ENCODE measurements at places on chromosomes 6 and 20. TPM values are rescaled to one million over a fixed set of nuclear protein-coding genes. Genes with fewer than 3 reads are reported as not detected.

TMX4 gene
- 46.7 TPM for total RNA-seq

C6orf163 gene
- total RNA-seq: 2.6 TPM

SNAP91 gene
- not detected for total RNA-seq

OR12D1 gene
- not detected for total RNA-seq

KCNG1 gene
- 0.82 TPM for total RNA-seq

CRISP2 gene
- total RNA-seq: not detected

RFX6 gene
- not detected for total RNA-seq

REV3L gene
- 23.1 TPM for total RNA-seq

QRSL1 gene
- total RNA-seq: 13.8 TPM

POPDC3 gene
- not detected for total RNA-seq

CD40 gene
- total RNA-seq: 5.9 TPM

- DNase-seq: no peak
Measured at GRCh38 chr20:10059006-10059405, 24.2 kb downstream of the ANKEF1 start.

DNA sequence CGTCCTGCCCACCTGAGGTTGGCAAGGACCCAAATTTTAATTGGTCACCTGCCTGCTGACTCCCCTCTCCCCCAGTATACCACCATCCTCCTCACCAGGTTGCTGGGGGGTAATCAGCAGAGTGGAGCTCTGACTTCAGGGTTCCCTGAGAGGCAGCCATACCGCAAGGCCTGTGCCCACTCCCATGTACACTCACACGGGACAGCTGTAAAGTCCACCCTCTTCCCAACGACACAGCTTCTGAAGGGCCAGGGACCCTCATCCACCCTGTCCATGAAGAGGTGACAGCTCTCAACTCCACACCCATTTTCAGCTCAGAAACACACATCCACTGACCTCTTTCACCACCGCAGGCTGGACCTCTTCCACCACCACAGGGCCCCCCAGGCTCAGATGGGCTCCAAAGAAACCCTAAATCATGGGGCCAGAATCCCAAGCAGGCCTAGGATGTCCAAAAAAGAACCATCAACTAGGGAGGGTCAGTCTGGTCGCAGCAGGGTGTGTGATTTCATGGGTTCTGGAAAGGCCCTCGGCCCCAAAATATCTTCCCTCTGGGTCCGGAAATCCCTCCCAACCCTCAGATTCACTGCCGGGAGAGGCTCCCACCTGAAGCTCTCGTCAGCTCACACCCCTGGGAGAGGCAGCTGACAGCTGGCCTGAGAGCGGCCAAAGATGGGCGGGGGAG, 30.0 kb downstream of the TFEB start:
- DNase-seq: no peak

- DNase-seq: no peak
Measured at GRCh38 chr6:97294451-97294850, 11.4 kb upstream of the MMS22L start.

- DNase-seq: no peak
Measured at GRCh38 chr6:87277123-87277522, 45.3 kb upstream of the SMIM8 start.

- peak; percentile 59 for DNase-seq
Measured at GRCh38 chr6:44237813-44238433, 9.0 kb upstream of the HSP90AB1 start.

DNA sequence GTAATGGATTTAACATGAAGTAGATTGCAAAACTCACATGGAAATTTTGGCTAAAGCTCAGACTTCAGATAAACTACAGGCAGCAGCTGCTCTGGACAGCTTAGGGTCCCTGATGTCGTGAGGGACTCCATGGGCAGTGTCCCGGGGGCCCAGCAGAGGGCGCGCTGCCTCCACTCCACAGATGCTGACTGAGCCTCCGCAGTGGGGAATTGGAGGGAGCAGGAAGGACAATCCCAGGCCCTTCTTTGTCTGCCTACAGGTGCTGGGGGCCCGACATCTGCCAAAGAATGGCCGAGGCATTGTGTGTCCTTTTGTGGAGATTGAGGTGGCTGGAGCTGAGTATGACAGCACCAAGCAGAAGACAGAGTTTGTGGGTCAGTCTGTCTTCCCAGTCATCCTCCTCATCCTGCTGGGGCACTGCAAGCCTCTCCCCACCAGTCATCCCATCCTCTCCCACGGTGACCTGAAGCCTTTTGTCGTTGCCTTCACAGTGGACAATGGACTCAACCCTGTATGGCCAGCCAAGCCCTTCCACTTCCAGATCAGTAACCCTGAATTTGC, 35.9 kb downstream of the PLCG1 start:
- DNase-seq: peak; percentile 55

GRCh38 chr6:491233-491632, 99.7 kb downstream of the IRF4 start:
- no peak for DNase-seq

DNA sequence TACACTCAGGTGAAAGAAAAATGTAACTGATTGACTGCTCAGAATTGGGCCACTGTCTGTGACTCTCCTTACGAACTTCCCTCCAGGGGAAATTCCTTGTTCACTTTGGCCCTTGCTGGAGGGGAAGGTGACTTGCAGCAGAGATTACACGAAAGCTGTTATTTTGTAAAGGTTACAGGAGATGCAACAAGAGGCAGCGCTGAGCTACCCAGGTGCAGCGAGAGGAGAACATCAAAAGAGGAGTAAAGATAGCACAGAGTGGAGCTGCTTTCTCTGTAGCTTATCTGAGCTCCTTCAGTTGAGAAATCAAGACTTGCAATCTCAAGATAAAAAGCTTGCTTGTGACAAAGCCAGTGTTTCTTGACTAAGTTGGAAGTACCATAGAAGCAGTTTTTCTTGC, 144.6 kb downstream of the ARHGAP18 start:
- DNase-seq: no peak

DNA sequence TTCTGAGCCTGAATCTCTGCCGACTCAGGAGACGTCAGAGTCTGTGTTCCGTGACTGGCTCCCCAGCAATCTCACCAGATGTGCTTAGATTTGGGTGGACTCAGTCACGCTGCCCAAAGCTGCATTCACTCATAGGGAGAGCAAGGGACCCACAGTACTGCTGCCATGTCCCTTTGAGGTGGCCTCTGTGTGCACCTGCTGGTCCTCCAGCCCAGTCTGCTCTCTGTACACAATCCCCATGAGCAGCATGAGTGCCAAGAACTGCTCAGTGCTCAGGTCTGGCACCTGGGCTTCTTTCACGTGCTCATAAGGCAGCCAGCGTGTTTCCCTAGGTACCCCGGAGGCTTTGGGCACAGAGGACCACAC, 44.2 kb upstream of the TIAM2 start:
- no peak for DNase-seq

DNA sequence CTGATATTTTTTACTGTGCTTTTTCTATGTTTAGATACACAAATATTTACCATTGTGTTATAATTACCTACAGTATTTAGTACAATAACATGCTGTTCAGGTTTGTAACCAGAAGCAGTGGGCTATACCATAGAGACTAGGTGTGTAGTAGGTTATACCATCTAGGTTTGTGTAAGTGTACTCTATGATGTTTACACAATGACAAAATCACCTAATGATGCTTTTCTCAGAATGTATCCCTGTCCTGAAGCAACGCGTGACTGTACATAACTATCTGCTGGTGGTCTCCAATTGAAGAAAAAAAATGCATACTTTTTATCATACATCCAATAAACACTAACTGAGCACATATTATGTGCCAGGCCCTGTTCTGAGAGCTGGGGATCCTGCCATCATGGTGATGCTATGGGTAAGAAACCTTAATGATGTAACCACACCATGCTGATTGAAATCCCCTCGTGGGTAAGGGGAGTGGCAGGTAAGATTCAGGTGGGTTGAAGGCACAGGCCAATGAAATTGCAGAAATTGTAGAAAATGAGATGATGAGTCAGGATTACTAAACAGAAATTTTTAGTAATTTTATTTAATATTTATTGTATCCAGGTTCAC, 76.8 kb downstream of the FYN start:
- no peak for DNase-seq

- DNase-seq: no peak
Measured at GRCh38 chr20:51914758-51915157, 112.4 kb upstream of the SALL4 start.

DNA sequence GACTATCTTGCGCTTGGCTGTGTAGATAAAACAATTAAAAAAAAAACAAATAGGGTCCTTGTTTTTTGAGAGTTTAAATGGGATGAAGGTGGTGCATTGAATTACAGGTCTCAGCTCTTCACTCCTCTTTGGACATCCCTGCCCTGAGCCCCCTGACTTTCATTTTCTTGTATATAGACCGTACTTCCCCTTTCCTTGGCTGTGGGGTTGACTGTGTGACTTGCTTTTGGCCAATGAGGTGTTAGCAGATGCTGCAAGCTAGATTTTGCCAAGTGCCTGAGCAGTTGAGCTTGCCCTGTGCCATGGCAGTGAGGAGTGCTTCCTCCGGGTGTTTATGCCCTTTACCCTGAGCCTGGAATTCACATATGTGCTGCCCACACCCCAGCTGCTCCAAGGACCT, 386.1 kb upstream of the ZFP64 start:
- DNase-seq: no peak

- no peak for DNase-seq
Measured at GRCh38 chr6:127381384-127381783, 38.0 kb upstream of the ECHDC1 start.

GRCh38 chr20:41359541-41360011, 7.0 kb downstream of the EMILIN3 start:
- DNase-seq: no peak

GRCh38 chr20:40046703-40047102, 642.3 kb downstream of the MAFB start:
- no peak for DNase-seq

GRCh38 chr20:23097636-23098580, 11.8 kb upstream of the CD93 start:
- DNase-seq: no peak

DNA sequence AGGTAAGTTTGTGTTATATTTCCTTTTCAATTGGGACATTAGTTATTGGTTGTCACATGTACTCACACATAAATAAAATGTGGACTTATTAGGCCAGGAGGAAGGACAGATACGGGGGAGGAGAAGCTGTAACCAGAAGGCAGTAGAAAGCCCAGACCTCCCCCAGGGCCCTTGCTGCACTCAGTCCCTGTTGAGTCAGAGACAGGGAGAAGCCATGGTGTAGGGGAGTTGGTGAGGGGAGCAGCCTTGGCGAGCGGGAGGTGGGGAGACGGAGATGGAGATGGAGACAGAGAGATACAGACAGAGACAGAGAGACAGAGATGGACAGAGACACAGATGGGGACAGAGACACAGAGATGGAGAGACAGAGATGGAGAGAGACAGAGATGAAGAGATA, 263.2 kb downstream of the DLL1 start:
- no peak for DNase-seq

GRCh38 chr6:159462431-159462830, 230.6 kb downstream of the SOD2 start:
- no peak for DNase-seq

GRCh38 chr6:93447874-93448273, 28.5 kb upstream of the EPHA7 start:
- no peak for DNase-seq

GRCh38 chr20:38275815-38276550, 15.4 kb upstream of the KIAA1755 start:
- no peak for DNase-seq

- no peak for DNase-seq
Measured at GRCh38 chr6:18473755-18474154, 86.6 kb downstream of the RNF144B start.

DNA sequence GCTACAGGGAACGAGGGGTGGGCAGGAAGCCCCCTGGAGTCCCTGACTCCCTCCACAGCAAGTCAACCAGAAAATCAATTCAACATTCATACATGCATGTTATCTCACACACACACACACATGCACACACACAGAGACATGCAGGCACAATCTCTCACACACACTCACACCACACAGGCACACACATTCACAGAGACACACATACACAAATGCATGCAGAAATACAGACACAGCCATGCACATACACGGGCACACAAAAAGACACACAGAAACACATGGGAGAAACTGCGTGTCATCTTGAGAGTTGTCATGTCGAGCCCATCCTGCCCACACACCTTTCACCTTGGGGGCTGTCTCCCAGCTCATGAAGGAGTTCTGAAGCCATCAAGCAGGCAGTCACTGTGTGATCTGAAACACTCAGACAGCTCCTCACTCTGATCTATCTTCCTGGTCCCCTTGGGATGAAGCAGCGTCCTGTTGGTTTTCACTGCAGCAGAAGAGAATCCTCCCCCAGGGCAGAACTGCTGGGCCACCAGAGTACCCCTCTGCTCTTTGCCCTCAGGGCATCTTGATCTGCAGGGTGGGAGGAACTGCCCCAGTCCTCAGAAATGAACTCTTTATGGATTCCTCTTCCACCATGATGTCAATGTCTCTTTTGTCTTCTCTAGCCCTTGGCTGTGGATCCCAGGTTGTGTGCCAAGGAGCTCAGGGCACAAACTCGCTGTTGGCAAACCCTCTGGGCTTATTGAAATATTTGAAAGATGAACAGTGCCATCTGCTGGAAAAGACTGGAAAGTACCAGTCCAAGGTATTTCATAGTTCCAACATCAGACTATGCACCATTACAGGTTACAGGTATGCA, 8.8 kb downstream of the RAET1L start:
- DNase-seq: peak; percentile 17

- DNase-seq: no peak
Measured at GRCh38 chr6:15904651-15905376, 224.1 kb upstream of the MYLIP start.

GRCh38 chr20:3836132-3836531, 10.5 kb upstream of the MAVS start:
- DNase-seq: no peak

All from T-cell (primary cell).